ENCODE measurements at places on chromosomes 6 and 20.

GRCh38 chr6:168628176-168628553 lies 187.2 kb downstream of the SMOC2 start:
- DNase-seq = no peak

GRCh38 chr20:39849664-39850063 lies 839.4 kb downstream of the MAFB start:
- no peak for DNase-seq

DNA sequence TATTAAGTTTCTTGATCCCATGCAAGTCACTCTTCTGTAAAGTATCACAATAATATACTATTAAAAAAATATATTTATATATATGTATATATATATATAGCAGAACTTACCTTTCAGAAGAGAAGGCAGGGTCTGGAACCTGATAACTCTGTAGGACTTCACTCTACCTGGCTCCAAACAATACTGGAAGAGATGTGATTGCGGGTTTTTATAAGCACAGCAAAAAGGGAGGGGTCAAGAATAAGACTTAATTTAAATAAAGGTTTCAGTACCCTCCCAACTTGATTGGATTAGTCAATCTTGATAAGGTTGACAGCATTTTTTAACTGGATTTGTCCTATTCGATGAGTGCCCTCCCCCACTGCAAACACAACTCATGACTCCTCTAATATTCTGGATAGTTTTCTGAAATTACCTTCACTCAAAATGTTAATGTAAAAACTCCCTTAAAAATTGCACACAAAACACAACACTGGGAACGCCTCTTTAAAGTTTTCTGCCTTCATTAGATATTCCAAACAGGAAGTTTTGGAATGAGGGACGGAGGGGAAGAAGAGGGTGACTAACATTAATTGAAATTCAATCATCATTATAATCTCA lies 4.0 kb upstream of the ZNF217 start:
- DNase-seq = no peak

DNA sequence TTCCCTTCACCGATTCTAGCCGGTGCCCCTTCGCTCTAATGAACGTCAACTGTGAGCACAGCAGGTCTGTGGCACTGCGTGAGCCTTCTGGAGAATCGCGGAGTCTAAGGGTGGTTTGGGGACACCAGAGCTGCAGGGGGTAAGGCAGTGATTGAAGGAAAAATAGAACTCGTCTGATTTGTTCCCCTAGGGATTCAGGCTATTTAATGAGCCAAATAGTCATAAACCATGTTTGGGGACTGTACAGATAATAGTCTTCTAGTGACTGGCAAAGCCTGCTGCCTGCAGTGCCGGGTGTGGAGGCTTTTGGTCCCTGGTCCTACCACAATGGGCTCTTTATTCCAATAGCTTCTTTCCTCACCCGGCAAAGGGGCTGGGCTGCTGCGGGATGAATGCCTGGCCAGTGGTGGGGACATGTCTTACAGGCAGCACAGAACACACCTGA lies 11.1 kb upstream of the NTSR1 start:
- no peak for DNase-seq

GRCh38 chr6:23081701-23082100 lies 512.3 kb downstream of the HDGFL1 start:
- DNase-seq = no peak

- DNase-seq = no peak
Observed at GRCh38 chr6:107636486-107636885, 146.6 kb downstream of the SOBP start.

GRCh38 chr20:34600892-34601653 lies 42.6 kb downstream of the MAP1LC3A start:
- DNase-seq = no peak

GRCh38 chr20:43944653-43945235 lies 30.1 kb downstream of the TOX2 start:
- no peak for DNase-seq

DNA sequence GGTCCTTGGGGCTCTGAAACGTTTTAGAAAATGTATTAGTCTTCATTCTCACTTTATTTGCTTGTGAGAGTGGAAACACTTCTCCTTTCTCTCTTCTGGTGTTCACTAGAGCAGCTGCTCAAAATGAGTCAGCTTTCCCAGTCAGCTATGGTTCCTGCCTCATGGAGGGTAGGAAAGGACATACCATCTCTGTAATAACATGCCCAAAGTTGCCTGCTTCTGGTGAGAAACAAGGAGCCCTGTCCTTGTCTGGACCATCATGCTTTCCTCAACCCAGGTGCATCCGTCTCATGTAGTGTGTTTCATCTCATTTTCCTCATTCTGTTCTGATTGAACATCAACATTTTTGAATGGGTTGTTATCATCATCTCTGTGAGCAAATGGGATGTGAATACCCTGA lies 17.1 kb upstream of the TINAG start:
- no peak for DNase-seq

DNA sequence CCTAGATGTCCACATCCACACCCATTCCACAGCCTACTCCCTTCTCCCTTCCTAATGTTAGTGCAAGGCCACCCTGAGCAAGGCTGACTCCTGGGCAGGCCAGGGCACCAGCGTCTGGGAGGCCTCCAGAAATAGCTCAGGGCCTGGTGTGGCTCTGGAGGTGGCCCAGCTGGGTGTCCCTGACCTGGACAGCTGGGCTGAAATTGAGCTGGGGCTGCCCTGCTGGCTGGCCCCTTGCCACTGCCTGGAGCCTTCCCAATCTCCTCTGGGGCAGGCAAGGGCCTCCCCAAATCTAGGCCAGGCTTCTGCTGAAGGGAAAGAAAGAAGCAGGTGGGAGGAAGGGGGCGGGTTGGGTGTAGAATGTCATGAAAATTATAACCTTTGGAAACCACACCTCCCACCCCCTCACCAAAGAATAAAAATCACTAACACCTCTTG lies 2.1 kb downstream of the FAM110A start:
- DNase-seq = no peak

- peak; percentile 59 for DNase-seq
Observed at GRCh38 chr6:35496841-35497570, at the start of gene TEAD3. Gene TEAD3, minus strand, starts transcription at chr6:35497079.

DNA sequence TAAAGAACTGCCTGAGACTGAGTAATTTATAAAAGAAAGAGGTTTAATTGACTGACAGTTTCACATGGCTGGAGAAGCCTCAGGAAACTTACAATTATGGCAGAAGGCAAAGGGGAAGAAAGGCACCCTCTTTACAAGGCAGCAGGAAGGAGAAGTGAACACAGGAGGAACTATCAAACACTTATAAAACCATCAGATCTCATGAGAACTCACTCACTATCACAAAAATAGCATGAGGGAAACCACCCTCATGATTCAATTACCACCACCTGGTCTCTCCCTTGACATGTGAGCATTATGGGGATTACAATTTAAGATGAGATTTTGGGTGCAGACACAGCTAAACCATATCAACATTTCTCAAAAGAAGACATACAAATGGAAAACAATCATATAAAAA lies 266.3 kb downstream of the EPM2A start:
- no peak for DNase-seq

GRCh38 chr6:36441307-36441894 lies 1.3 kb downstream of the PXT1 start:
- DNase-seq = peak; percentile 88

DNA sequence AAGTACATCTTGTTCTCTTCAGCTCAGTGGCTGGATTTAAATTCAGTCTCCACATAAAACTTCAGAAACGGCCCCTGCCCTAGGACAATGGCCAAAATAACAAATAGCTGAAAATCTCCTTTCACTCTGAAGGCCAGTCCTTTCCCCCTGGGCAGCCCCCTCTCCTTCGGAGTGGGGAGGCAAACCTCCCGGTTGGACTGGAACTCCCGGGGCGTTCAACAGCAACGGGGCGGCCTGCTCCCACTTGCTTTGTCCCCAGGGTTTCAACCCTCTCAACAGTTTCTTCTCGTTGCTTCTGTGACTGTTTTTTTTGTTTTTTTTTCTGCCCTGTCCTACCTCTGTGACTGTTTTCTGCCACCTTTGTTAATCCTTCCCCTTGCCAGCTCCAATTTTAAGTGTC lies 102.6 kb upstream of the DUSP22 start:
- DNase-seq = peak; percentile 32

All from stimulated activated CD8-positive, alpha-beta memory T cell treated with anti-CD3 and anti-CD28 coated beads, Interleukin-4, amount 100 ng/mL, for 48 hours (primary cell).